ENCODE measurements at places on chromosomes 3 and 15.

DNA sequence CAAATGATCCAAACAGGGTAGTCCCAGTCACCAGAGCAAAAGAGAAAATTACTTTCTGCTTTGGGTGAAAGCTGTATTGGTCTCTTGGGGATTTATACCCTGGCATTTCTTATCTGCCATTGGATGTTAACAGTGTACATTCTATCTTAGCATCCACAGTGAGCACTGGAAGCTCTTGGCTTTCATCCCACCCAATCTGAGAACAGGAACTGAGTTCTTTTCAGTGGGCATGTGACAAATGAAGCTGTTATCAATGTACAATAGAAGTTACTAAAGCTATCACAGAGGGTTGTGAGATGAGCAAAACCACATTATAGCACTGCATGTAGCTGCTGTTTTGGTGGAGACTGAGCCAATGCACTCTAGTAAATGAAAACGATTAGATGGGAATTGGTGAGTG, 300.7 kb downstream of the TUSC7 start:
- no peak for DNase-seq

DNA sequence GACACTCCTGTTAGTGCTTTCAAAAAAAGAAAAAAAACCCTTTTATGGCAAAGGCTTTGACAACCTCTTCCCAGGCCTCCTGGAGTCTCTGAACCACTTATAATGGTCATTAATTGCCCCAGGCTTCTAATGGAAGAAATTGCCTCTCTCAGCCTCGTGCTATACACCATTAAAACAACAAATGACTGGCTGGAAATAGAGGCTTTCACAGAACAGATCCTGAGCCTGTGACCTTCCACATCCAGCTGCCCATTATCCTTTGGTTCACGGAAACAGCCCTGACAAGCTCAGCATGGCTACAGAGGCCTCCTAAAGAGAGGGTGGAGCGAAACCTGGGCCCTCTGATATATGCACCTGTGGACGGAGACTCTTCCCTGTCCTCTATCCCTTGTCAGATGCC, 26.8 kb upstream of the MKRN3 start:
- DNase-seq: no peak

DNA sequence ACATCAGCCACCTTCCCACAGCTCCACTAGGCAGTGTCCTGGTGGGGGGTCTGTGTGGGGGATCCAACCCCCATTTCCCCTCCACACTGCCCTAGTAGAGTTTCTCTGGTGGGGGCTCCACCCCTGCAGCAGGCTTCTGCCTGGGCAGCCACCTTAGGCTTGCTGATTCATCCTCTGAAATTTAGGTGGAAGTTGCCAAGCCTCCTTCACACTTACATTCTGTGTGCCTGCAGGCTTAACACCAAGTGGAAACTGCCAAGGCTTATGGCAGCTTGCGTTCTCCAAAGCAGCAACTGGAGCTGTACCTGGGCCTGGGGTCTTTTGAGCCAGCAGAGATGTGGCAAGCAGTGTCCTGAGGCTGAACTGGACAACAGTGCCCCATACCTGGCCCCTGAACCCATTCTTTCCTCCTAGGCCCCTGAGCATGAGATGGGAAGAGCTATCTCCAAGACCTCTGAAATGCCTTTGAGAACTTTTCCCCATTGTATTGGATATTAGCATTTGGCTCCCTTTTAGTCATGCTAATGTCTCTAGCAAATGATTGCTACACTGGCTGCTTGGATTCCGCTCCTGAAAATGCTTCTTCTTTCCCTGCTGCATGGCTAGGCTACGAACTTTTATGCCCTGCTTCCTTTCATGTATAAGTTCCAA, 32.5 kb downstream of the CPN2 start:
- no peak for DNase-seq

DNA sequence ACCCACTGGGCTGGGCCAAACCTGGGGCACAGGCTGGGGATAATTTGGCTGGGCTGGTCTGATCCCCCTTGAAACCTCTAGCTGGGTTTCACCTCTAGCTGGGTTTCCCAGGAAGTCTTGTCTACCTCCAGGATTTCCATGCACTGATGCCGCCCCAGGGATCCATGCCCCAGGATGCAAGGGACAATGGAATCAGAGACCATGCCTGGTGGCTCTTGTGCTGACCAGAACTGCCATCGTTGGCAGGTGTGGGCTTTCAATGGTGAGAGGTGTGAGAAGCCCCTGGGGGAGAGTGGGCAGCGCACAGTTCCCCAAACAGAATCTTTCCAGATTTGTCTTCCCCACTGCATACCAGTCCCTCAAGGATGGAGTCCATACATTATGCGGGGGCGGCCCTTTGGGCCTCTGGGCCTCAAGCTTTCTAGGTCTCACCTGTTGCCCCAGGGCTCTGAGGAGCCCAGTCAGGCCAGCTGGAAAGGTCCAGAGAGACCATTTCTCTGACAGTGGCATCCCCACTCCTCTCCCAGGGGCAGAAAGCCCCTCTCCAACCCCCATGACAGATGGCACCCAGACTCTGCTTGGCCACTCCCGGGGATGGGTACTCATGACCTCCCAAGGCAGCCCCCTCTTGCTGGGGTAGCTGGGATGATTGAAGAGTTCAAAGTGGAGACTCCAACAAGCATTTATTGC, 35.4 kb downstream of the EPHB3 start:
- DNase-seq: no peak

DNA sequence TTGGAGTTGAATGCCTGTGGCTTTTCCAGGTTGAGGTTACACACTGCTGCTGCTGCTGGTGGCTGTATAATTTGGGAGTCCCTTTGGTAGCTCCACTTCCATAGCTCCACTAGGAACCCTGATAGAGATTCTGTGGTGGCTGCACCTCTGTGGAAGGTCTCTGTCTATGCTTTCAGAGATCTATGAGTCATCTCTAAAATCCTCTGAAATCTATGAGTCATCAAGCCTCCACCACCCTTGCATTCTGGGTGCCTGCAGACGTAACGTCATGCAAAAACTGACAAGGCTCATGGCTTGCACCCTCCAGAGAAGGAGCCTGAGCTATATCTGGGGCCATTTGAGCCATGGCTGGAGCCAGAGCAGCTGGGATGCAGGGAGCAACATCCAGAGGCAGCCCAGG, 1037.0 kb upstream of the CFAP20DC start:
- DNase-seq: no peak

GRCh38 chr3:81485444-81485865, 276.0 kb downstream of the GBE1 start:
- no peak for DNase-seq

DNA sequence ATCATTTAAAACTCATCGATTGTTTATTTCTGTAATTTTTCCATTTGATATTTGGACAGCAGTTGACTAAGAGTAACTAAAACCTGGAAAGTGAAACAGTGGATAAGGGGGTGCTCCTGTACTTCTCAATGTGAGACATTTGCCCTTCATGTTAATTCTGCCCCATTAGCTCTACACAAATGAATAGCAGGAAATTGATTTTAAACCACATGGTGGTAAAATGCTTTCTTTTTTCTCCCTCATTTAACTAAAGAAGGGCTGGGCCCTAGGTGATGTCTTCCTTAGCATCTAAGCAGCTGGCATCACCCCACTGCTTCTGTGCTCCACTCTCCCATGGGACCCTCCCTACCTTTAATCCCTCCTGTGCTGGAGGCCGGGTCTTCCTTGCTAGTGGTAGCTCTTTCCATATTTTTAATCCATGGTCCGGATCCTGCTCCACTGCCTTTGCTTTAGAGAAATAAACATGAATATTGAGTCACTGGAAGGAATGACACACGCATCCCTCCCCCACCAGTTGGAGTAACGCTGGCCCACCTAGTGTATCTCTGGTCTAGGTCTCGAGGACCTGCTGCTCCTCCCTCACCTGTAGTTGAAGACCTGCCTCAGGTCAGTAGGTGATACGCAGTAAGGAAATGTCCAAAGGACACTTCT, 30.2 kb upstream of the LAMP3 start:
- no peak for DNase-seq

DNA sequence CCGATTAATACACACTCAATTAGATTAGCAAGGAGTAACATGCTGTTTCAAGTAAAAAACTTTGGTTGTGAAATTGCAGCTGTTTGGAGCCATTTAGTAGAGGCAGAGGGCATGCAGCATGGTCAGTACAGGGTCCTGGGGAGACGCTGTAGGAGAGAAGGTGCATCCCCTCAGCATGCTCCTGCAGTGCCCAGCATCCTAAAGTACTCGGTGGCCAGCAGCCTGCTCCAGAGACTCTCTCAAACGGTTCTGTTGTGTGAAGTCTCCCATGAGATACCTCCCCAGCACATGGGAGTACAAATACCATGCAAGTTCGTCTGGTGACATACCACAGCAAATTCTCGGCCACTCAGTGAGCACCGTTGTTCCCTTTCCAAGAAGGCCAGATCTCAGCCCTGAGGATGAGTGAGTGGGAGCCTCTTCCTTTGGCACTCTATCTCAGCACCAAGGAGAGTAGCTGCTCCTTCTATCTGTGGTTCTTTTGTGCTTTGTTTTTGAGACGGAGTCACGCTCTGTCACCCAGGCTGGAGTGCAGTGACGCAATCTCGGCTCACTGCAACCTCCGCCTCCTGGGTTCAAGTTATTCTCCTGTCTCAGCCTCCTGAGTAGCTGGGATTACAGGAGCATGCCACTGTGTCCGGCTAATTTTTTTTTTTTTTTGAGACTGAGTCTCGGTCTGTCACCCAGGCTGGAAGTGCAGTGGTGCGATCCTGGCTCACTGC, 72.7 kb downstream of the TJP1 start:
- no peak for DNase-seq

GRCh38 chr15:90419738-90420406, 31.8 kb downstream of the IQGAP1 start:
- DNase-seq: no peak

DNA sequence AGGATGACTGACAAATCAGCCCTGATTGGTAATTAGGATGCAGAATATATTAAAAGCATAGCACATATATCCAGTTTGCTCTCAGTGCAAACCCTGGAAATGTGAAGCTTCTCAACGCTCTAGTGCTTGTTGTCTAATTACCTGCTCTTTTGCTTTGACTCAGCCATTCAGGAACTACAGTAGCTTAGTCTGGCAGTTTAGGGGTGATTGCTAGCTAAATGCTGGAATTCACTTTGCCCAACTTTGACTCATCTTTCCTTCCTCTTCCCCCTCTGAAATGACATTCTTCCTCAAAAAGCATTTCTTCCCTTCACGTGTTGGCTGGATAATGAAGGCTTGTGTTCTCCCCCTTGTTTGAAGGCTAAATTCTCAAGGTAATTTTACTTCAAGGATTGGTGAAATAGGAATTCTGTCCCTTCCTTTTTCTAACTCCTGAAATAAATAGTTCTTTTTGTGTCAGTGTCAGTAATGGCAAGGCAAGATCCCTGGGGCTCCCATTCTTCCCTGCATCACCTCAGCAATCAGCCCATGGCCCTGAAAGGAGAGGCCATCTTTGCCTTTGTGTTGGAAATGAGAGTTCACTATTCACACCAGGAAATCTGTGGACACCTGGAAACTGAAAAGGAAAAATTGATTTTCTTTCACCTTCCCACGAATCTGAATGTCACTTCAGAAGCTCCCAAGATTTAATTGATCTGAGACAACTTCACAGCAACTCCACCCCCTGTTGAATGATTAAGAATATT, 103.6 kb downstream of the ECT2 start:
- no peak for DNase-seq

- no peak for DNase-seq
Observed at GRCh38 chr15:85691350-85692240, 103.1 kb downstream of the KLHL25 start.

- no peak for DNase-seq
Observed at GRCh38 chr3:126501736-126502135, 15.8 kb downstream of the UROC1 start.
